ENCODE measurements at places on chromosomes 1 and 21.

DNA sequence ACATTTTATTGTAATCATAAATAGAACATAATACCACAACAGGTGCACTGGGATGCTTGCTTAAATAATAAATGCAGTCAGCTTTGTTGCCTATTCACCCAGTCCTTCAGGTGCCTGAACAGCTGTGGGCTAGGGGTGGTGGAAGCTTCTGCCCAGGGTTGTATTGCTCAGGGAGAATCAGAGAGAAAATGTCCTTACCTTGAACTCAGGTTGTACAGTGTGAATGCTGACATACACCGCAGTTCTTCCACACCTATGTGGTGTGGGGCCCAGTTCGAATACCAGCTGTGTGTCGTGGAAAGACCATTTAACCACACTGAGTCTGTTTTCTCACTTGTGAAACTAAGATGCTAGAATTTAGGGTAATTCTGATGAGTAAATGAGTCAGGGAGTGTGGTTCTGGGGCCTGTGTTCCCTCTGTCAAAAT, 115.7 kb upstream of the ATP1A1 start:
- DNase-seq: no peak

DNA sequence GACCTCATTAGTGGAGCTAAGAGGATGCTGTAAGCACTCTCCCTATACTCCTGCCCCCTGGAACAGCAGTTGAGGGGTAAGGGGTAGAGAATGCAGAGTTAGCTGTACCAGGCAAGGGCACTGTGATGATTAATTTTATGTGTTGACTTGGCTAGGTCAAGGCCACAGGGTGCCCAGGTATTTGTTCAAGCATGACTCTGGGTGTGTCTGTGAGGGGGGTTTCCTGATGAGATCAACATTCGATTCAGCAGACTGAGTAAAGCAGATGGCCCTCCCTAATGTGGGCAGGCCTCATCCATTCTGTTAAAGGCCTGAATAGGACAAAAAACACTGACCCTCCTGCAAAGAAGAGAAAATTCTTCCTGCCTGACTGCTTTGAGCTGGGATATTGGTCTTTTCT, 110.8 kb downstream of the KCND3 start:
- DNase-seq: no peak

DNA sequence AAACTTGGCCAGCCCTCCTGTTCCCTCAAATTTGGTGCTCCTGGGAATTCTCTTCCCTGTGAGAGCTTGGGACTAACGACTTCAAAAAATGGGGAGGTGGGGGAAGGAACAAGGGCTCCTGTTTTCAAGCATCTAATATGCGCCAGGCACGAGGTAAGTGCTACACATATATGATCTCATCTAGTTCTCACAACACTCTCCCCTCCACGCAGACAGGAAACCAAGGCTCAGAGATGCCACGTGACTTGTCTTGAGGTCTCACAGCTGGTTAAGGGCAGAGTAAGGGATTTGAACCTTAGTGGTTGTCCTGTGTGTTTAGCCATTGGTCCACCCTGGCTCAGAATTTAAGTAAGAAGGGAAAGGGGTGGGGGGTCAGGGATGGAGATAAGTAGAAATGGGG, 125.9 kb downstream of the DMRTB1 start:
- no peak for DNase-seq

GRCh38 chr1:33402206-33402605, 28.7 kb downstream of the PHC2 start:
- no peak for DNase-seq

DNA sequence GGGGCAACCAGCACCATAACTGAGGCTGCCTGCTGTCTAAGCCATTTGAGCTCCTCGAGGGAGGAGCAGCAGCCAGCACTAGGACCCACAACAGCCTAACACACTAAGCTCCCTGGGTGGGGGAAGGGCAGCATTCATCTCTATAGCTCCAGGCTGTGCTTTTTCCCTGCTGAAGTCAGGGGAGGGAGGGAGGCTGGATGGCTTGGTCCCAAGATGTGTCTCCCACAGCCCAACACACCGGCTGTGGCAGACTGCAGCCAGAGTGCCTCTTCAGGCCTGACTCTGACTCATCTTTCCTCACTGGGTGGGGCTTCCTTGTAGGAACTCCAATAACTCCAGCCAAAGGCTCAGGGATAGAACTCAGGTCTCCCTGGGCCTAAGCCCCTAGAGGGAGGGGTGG, 296.3 kb downstream of the PRDM2 start:
- DNase-seq: no peak

- no peak for DNase-seq
These were observed 6.4 kb upstream of the EPHA2 start for GRCh38 chr1:16162163-16162822.

GRCh38 chr1:30795026-30795425, 37.5 kb upstream of the LAPTM5 start:
- no peak for DNase-seq

DNA sequence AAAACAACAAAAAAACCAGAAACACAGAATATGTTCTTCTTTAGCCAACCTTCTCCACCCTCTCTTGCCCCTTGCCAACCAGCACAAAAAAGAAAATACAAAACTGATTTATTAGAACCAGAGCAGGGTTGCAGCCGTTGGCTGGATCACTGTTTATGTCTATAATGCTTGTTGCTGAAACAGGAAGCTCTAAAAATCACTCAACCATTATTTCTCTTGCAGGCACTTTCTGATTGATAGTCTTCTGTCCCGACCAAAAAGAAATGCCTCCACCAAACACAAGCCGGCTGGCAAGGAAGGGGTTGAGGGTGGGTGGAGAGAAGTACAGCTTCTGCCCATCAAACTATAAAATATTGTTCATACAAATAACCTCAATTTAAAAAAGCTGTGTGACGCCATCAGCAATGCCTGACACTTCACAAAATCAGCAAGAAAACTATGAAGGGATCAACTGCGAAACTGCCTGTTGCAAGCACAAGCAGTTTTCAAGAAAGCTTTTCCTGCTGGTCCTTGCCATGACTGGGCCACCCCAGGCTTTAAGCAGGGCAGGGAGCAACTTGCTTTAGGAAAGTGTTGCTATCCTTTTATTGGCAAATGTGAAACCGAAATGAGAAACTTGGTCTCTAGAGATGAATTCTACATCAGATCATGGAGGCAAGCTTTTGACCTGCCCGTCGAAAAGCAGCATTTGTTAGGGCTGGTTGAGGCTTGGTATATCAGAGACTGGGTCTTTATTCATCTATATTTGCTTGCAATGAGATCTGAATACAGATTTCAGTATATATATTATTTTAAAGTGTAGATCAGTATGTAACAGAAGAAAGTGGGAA, 174.2 kb downstream of the RUNX1 start:
- DNase-seq: no peak

DNA sequence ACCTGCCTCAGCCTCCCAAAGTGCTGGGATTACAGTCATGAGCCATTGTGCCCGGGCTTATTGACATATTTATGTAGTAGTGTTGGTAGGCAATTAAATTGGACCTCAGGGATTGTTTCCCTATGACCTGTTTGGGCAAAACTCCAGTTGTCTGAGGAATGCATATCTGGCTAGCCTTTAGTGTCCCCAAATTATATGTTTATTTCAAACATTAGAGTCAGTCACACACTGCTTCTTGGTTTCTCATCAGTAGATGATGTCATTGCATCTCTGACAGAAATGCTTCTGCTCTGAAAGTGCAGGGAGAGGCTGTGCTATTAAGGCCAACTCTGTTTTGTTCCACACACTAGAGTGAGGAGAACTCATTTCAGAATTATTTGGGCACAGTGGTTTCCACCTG, 12.5 kb downstream of the PIP5K1A start:
- DNase-seq: no peak

DNA sequence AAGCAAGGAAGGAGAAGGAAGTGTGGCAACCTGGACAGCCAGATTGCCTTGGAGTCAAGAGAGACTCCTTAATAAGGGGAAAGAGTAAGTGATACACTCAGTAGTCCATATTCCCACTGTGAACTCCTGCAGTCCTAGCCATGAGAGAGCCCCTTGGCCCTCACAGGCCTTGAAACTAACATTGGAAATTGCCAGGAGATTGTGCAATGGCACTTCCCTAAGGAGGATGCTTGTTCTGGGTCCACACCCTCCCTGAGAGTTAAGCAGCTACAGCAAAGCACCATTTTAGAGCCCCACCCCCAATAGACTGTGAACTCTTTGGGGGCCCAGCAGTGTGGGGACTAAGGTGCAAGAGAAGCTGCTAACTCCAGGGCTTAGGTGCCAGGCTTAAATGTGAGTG, 367.7 kb upstream of the CAMK1G start:
- no peak for DNase-seq

DNA sequence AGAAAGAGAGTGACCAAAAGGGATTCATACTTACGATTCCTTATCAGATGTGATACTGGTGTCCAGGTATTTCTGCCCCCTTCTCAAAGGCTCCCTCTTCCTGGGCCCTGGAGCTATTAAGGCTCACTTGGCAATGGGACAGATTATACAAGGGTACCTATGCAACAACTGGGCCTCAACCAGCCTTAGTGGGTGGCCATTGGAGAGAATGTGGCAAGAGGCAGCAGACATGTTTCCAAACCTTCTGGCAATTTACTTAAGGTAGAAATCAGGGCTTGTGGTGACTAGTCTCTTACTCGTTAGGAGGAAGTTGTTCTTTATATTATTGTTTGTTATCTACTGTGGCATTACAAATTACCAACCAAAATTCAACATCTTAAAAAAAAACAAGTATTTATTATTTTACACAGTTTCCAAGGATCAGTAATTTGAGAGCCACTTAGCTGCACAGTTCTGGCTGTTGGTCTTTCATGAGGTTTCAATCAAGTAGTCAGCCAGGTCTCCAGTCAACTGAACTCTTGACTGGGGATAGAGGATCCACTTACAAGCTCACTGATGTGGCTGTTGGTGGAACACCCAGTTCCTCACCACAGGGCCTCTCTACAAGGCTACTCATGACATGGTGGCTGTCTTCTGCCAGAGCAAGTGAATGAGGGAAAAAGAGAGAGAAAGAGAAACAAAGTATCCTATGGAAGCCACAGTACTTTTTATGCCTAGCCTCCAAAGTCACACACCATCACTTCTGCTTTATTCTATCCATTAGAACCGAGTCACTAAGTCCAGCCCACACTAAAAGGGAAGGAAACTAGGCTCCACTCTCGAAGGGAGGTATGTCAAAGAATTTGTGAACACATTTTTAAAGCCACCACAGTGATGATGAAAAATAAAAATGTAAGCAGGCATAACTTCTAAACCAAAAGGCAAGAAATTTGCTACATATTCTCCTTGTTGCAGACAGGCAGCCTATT, 10.7 kb downstream of the ZNF648 start:
- DNase-seq: no peak

GRCh38 chr1:17877896-17878295, 122.8 kb downstream of the ACTL8 start:
- DNase-seq: no peak

DNA sequence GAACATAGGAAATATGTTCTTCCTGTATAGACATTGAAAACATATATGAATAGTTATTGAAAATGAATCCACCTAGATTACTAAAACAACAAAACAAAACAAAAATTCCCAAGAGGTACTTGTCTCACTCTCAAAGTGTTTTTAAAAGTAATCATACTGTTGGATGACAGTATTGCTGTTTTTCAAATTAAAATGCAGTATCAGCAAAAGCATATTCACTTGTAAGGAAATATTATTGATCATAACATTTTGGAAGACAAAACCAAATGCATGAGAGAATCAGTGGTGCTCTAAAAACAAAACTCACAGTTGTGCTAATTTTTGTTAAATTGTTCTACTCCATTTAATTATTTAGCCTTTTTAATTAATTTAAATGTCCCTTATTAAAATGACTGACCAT, 131.0 kb downstream of the COL11A1 start:
- DNase-seq: no peak

Data from cerebellar nuclear complex (tissue), 1 donor.